Pons (tissue), 1 donor: ENCODE measurements at places on chromosomes 2 and 18.

GRCh38 chr2:169462896-169463695 is 16.2 kb upstream of the BBS5 start:
- peak; percentile 30 for DNase-seq

DNA sequence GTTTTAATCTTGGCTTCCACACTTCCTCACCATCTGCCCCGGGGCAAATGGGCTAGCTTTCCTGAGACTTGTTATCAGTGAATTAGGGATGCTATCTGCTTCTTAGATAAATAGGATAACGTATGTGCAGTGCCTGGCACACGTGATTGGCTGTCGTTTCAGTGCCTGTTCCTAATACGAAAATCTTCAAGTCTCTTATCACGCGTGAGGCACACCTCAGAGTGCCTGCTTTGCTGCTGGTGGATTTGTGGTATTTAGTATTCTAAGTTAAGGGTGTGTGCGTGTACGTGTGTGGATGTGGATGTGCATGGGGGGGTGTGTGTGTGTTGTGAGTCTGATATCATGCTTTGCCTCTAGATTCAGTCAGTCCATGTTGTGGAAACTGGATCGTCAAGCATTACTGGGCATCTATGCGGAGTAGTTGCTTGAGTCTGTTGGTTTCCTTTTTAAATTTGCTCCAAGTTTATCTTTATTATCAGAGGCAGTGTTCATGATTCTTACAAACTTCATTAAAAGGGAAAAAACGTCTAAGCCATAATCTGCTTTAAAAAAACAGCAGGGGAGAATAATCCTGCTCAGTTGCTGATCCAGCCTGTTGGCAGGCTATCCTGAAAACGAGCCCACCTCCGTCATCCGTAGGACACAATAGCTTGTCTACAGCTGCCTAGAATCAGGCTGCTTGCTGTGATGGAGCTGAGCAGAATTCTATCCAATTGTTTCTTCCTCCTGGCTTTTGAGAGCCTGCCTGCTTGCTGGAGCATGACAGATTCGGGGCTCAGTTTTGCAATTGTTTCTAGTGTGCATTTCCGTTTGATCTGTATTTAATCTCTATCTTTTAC is 6.6 kb downstream of the SH3RF3 start:
- DNase-seq, result no peak

DNA sequence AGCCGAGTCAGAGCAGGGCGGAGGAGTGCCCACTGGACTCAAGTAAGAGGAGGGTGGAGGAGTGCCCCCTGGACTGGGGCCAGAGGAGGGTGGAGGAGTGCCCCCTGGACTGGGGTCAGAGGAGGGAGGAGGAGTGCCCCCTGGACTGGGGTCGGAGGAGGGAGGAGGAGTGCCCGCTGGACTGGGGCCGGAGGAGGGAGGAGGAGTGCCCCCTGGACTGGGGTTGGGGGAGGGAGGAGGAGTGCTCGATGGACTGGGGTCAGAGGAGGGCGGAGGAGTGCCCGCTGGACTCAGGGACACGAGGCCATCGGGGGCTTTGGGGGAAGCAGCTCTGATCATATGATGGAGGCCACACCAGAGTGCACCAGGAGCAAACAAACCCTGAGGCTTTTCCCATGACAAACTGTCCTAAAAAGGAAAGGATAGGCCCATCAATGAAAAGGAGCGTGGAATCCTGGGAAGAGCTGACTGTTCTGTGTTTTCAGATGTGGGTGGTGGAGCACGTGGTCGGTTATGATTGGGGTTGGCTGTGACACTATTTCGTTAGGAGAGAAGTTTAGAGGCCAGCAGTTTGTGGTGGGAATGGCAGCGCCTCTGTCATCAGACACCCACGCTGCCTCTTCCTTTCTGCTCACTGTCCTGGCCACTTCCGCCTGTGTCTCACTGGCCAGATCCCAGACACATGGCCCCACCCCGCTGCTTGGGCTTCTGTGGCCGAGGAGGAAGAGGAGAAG is 24.5 kb upstream of the HPCAL1 start:
- peak; percentile 81 for DNase-seq

- no peak for DNase-seq
Observed at GRCh38 chr18:26977781-26978180, 112.3 kb upstream of the AQP4 start.

DNA sequence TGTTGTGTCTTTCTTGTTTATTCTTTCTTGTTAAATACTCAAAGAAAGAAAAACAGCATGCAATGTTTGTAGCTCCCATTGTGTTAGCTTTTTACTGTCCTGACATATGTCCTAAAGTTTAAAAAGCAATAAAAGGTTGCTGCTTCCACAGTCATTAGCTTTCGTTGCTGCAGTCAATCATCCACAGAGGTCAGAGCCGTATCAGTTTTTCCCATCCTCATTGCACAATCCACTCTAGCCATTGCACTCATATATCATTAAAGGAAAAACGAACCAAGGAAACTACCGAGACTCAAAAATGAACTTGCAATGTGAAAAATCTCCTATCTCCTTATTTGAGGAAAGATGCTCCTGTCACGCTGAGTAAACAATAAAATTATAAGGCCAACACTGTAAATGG is 954.1 kb downstream of the DPP10 start:
- DNase-seq, result no peak

DNA sequence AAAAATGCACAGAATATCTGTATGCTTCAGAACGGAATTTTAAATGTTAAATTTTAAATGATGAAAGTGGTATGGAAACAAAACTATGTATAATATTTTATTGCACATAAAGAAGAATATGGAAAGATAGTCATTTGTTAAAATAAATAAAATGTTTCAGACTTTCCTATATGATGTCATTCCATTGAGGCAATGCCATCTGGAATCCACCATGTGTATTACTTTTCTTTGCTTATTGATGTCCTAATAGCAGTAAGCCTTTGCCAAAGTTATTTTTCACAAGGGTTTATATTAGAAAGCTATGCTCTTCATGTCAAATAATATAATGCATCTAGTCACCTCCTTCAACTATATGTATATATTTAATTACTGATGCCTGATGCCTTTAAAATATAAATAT is 601.6 kb upstream of the PKDCC start:
- DNase-seq, result no peak

- DNase-seq, result no peak
Observed at GRCh38 chr2:44802777-44803424, 138.6 kb upstream of the SIX3 start.

DNA sequence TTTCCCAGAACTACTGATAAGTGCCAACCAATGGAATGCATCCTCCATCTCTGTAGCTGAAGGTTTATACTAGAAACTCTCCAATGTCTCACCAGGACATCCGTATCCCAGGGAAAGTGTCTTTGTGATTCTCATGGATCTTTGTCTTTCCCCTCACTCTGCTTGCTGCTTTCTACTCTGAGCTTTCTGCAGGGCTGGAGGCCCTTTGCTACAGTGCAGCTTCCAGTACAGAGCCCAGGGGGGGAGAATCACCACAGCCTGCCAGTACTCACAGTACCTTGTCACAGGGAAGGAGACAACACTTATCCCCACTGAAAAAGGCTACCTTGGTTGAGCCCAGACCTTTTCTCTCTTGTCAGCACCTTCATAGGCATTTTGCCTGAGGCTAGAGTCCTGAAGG is 627.0 kb downstream of the CNTNAP5 start:
- no peak for DNase-seq

GRCh38 chr2:65370387-65371073 is 61.9 kb downstream of the SPRED2 start:
- no peak for DNase-seq

- DNase-seq, result no peak
Observed at GRCh38 chr18:31510319-31510718, 12.3 kb downstream of the DSG2 start.

- DNase-seq, result peak; percentile 25
Observed at GRCh38 chr2:97870396-97870843, 125.3 kb downstream of the TMEM131 start.

GRCh38 chr2:197037863-197038398 is 111.4 kb upstream of the PGAP1 start:
- no peak for DNase-seq

- no peak for DNase-seq
Observed at GRCh38 chr18:22668496-22668895, 250.8 kb upstream of the CTAGE1 start.

DNA sequence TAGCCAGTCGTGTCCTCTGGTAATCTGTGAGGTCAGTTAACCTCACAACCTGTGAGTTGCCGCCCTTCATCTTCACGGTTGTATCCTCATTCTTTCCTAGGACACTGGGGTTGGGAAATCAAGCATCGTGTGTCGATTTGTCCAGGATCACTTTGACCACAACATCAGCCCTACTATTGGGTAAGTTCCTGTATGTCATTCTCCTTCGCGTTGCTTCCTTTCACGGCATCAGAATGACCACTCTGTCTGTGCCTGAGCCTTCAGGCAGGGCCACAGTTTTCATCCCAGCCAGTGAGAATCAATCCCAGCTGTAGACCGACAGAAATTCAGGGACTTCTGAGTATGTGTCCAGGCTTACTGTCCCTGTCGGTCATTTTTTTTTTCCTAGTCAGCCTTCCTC is 67.1 kb downstream of the RAB31 start:
- peak; percentile 64 for DNase-seq

DNA sequence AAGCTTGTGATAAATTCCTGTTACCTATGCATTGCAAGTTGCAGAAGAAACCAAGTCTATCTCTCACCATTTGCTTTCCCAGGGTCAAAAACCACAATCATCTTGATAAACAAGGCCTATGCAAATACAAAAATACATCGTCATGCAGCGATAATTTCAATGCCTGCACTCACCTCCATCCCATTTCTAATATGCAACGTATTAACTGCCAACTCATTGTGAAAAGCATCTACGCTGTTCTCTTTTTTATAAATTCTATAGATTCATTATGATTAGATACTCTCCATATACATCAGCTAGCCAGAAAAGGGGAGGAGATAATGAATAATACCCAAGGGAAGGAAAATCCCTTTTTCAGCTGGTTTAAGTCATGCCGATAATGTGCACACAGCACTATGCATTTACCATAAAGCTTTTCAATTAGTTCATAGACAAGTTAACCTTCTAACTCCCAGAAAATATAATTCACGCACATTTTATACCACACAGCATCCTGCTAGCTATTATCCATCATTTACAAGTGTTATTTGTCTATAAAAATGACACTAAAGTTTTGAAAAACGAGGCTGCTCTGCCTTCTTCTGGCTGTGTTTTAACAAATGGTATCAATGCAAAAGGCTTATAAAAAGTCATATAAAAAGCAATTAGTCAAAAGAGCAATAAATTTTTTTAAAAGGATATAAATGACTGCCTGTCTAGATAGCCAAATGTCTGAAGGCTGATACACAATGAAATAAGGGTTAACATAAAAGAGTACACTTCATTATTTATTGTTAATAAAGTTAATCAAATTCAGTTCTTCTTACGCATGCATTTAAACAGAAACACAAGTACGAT is 77.6 kb downstream of the AFF3 start:
- no peak for DNase-seq

DNA sequence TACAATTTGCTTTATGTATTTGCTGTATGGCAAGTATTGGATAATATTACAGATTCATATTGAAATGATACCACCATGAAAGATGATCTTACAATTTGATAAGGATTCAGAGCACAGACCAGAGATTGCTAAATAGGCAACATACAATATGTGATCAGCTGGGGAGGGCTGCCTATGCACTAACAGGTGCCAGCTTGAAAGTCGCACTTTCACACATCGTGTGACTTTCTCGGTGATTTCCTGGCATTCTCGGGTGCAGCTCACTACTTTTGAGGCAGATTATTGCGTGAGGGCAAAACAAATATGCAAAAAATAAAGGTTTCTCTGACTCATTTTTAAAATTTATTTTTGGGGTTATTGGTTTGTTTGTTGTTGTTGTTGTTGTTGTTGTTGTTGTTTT is 36.0 kb downstream of the RBMS1 start:
- DNase-seq, result no peak

- DNase-seq, result peak; percentile 68
Observed at GRCh38 chr18:29874519-29875098, 1167.9 kb downstream of the DSC3 start.

- no peak for DNase-seq
Observed at GRCh38 chr2:78397198-78397597, 628.3 kb upstream of the REG3G start.

DNA sequence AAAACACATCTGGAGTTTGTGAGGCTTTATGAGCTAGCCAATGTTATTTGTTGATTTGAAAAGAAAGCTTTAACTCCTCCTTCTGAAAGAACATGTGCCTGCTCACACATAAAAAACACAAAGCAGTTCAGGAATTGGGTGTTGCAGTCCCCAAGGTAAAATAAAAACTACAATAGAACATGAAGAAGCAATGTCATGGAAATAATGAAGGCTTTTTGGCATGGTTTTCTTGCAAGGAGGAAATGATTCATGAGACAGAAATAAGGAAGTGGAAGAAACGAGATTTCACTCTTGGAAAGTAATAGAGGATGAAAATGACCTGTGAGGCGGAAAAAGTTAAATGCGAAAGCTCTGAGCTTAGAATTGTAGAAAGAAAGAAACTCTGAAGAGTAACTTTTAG is 81.1 kb downstream of the TRIB2 start:
- peak; percentile 6 for DNase-seq

GRCh38 chr2:106892048-106892447 is 6.1 kb upstream of the ST6GAL2 start:
- no peak for DNase-seq

DNA sequence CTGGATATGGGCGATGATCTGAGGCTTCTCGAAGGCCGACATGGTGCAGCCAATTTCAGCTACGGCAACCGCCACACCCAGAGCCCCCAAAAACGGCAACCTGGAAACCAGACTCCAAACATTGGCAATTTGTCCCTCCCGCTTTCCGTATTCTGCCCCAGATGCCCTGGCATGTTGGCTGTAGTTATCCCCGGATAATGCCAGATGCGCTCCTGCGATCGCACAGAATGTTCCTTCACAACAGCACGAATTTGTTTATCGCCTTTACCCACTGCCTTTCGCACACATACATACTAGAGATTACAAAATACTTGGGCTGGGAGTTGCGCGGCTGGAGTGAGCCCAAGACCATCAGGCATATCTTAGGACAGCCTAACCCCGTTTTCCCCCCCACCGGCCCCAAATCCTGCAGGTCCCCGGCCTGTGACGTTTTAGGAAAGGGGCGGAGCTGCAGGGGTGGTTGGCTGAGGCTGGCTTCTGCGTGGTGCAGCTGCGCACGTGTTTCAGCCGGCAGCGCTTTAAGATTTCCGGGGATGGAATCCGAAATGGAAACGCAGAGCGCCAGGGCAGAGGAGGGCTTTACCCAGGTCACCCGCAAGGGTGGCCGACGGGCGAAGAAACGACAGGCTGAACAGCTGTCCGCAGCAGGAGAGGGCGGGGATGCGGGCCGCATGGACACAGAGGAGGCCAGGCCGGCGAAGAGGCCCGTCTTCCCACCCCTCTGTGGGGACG is at the start of gene PNO1:
TSS of gene PNO1 (plus strand) at position 487 of the 732 bp plus-strand sequence. CDS start at position 534, 47 bp downstream.
- peak; percentile 93 for DNase-seq

DNA sequence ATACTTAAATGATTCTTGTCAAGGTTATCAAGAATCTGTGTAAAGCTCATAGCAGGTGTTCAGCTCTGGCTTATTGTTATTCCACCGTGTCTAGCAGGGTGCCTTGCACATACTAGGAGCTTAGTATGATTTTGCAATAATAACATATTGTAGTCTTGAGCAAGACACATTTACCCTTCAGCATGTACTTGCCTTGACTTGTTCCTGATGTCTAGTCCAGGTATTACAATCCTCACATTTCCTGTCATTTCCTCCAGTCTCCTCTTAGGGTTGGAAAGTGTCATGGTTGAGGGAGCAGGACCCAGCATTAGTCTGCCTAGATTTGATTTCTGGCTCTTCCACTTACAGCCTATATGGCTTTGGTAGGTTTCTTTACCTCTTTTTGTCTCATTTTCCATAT is 246.1 kb downstream of the RAD51AP2 start:
- DNase-seq, result no peak
